ENCODE measurements at places on chromosomes 2 and 18.

DNA sequence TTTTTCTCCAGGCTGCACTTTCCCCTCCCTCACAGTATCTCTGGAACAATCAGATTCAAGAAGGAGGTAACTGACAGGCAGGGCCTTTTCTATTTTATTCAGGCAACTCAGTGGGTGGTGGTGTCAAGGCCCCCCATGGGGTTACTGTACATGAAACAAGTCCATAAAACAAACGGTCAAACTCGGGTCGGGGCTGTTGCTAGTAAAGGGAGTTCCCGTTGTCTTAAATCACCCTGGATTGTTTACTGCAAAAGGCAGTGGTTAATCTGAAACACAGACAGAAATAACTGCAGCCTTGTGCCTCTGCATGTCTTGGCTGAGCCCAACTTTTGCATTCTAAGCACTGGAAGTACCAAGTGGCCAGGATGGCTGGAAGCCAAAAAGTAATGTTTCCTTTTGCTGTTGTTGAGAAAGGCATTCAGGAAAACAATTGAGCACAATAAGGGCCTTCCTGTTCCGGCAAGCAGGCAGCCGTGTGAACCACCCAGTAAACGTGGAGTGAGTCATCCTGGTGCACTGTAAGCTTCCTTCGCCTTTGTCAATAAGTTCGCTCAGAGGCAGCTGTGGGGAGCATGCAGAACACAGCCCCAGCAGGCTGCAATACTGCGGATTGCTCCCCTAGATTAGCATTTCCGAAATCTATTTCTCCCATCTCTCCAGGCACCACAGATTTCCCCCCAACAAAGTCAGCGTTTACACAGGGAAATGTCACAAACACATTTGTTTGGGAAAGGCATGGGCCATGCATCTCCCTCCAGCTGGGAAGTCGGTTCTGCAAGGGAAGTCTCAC, 149.6 kb downstream of the IRS1 start:
- no peak for DNase-seq

- DNase-seq, result no peak
Observed at GRCh38 chr2:99200076-99200800, 19.3 kb downstream of the MRPL30 start.

- DNase-seq, result no peak
Observed at GRCh38 chr2:24813691-24814137, 20.5 kb downstream of the CENPO start.

GRCh38 chr2:117902933-117903332, 88.4 kb downstream of the DDX18 start:
- DNase-seq, result no peak

All from upper lobe of left lung (tissue), 6 donors.